Naive B cell (primary cell): ENCODE measurements at places on chromosomes 16 and 17.

GRCh38 chr16:31347445-31347844, 7.5 kb upstream of the ITGAX start:
- no peak for DNase-seq

DNA sequence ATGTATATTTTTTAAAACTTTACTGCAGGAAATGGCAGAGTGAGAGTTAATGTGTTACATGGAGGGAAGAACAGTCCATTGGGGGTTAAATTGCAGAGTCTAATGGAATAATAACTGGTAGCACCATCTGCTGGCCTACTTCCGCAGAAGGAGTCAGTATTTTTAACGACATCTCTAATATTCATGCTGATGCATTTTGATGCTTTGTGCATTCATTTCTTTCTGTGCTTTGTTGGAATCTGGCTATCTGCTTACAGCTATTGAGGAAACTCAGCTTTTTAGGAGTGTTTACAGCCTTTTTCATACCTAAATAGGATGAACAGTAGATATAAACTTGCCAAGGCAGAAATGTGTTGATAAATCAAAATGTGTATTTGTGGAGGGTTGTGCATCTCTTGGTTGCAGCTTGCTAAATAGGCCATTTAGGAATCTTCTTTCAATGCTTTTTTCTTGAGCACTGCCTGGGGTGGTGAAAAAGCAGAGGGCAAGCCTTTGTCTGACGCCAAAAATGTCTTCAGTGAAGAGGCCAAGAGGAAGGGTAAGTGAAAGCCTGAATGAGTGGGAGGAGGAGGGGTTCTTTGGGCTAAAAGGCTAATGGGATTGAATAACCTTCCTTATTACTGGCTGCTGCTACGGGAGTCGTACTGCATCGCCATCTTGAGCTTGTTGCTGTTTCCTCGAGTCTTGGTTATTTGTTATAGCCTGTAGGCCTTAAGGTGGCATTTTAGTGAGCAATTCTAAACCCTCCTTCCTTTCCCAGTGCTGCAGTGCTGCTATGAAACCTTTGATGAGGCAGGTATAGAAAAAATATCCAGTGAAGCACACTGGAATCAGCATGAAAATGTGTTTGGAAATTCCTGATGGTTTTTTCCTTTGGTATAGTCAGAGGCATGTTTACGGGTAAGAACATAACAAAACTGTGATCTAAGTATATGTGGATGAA, 153.3 kb downstream of the CHD9 start:
- DNase-seq = peak; percentile 59

GRCh38 chr17:58421711-58422110, 4.4 kb upstream of the RNF43 start:
- DNase-seq = no peak

DNA sequence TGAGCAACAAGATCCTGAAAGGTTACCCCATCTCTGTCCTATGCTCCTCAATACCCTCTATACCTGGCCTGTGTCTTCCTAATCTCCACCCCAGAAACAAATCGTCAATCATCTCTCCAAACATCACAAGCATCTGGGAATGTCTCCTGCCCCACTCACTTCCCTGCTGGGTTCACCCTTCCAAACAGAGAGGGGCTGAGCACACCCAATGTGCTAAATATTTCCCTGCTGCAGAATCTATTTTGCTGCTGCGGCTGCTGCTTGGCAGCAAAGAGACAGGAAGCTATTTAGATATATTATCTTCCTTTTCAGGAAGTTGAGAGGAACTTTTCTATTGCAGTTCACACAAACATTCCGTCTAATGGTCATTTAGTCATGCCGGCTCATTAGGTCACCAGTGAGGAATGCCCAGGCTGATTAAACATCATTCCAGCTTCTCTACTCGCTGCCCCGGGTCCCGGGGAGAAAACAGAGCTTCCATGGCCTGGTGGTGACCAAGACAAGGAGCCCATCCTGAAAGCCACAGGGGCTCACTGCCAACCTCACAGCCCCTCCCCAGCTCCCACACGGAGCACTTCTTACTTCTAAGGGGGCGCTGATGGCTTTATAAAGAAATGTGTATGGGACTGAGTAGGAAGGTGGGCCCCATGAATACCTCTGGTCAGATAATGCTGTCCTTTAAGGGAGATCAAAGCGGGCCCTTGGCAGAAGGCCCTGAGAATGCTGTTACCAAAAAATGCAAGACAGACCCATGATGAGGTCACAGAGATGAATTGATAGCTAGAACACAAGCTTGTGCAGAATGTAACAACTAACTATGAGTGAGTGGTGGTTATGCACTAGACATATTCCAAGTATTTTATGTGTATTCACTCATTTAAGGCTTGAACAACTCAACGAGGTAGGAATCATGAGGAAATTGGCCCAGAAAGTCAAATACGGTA, 218.3 kb downstream of the SOX9 start:
- no peak for DNase-seq

GRCh38 chr17:39659279-39660010, 5.7 kb upstream of the TCAP start:
- peak; percentile 39 for DNase-seq

GRCh38 chr16:87802670-87803069, 36.9 kb upstream of the KLHDC4 start:
- no peak for DNase-seq

- DNase-seq = no peak
Measured at GRCh38 chr16:7200320-7200719, 132.3 kb upstream of the RBFOX1 start.

- peak; percentile 14 for DNase-seq
Measured at GRCh38 chr17:64128787-64129514, 993 bp downstream of the ERN1 start.

GRCh38 chr17:2708585-2709182, 2.9 kb downstream of the CLUH start:
- no peak for DNase-seq
